ENCODE measurements at places on chromosomes 3 and 15.

DNA sequence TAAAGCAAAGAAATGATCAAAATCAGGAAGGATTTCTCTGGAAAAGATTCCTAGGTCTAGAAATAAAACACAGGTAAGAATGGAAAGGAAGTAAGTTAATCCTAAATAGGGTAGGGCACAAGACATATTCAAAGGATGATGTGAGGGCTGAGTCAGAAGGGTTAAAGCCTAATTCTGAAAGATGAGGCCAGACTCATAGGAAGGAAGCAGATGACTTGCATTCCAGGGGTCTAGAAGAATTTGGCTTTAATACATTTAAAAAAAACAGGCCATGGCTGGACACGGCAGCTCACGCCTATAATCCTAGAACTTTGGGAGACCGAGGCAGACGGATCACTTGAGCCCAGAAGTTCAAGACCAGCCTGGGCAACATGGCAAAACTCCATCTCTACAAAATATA is 3.2 kb downstream of the SSR3 start:
- peak; percentile 89 for DNase-seq

DNA sequence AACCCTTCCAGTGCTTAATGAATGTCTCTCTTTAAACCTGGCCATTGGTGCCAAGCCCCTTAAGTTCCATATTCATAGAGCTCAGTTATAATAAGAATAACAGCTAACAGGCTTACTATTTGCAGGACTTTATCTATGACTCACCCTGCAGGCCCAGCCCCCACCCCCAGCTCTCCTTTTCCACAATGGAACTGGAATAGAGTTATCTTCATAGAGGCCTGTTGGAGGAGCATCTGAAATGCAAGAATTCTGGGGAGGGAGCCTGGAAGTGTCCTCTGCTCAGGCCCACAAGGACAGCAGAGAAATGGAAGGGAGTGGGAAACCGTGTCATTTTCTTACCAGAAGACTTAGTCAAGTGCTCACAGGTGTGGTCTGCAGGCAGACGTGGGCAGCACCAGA is 52.8 kb downstream of the SEMA5B start:
- peak; percentile 64 for DNase-seq

DNA sequence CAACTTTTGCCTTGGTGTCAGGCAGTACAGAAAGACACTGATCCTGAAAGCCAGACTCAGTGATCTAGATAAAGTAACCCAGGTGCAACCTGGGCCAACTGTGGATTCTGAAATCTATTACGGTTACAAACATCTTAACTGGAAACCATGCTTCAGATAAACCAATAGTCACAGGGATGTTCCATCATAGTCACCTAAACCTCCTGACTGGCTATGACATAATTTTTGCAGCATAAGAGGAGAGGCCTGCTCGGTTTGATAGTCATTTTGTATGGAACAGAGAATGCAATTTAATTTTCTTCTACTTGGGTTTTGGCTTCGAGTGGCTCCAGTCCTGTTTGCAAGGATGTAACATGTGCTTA is 3.7 kb downstream of the SLCO3A1 start:
- DNase-seq: no peak

DNA sequence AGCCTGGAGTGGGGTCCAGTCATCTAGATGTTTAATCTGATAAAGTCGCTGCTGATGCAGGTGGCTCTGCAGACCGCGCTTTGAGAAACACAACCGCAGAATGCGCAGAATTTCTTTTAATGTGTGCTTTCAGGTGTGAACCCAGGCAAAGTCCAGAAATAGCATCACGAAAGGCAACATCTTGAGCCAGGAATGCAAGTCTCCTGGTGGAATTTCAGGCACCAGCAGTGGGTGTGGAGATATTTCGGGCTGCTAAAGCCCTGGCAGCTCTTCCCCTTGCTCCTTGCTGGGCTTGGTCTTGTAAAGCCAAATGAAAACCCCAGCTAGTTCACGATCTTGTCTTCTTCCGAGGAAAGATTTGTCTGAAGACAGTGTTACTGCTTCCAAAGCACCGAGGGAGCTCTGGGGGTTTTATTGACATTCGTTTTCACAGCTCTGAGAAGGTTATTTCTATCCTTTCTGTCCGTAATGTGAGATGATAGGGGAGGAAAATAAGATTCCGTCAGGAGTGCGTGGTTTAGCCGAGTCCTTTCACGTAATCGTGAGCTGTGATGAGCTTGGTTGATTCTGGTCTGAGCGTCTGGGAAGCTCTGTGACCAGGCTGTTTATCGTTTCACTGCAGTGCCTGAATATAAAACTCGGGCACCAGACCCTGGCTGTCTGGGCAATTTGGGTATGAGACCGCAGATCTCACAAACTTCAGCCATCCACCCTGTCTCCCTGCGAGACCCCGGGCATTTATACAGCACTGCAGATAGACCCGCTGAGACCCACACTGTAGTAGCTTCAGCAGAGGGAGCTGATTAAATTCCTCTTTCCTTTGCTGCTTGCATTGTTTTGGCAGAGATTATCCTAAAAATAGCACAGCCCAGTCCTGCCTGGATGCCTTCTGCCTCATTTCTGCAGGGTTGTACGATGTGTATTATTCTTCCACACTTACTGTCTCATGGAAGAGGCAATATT is 67.0 kb upstream of the SLC25A26 start:
- peak; percentile 48 for DNase-seq

DNA sequence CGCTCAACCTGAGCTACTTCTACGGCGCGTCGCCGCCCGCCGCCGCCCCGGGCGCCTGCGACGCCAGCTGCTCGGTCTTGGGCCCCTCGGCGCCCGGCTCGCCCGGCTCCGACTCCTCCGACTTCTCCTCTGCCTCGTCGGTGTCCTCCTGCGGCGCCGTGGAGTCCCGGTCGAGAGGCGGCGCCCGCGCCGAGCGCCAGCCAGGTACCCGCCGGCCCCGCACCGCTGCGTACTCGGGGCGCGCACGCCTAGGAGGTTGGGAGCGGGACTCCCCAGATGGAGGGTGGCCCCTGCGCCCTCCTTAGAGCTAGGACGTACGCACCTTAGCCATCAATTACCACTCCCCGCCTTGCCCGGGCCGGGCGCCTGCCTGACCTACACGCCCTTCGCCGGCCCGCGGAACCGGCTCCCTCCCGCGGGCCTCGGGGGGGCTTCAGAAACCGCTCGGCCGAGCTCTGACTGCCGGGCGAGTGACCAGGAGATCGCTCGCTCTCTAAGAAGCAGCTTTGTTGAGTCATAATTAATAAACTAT is 466 bp downstream of the NFKBIZ start:
- peak; percentile 36 for DNase-seq

DNA sequence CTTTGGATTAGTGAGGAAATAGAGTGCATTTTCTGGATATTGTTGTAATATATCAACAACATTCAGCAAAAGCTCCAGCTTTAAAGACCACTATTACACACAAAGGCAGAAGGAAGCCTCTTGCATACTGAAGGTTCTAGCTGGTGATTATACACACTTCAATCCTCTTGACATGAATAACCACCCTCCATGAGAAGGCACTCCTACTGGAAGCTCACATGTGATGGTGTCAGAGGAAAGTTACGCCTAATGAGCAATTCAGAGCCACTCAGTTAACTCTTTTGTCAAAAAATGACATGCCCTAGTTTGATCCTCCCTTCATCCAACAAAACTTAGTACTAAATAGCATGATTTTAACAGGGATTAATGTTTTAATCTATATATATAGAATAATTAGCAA is 124.6 kb upstream of the LYSMD4 start:
- DNase-seq: no peak

DNA sequence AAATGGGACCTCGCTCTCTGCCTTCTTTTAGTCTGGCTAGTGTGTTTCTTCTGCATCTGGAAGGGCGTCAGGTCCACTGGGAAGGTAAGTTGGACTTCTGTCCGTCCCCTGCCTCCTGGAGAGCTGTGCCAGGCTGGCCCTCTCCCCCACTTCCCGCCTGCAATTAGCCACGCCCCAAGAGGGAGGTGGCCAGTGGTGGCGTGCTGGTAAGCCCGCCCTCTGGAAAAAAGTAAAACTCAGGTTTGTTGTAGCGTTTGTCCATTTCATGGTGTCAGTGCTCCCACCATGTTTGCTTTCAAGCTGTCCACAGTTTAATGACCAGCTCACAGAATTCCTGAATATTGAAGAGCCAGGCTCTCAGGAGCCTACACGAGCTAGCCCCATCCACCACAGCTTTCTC is 55.6 kb downstream of the SLC6A6 start:
- no peak for DNase-seq

DNA sequence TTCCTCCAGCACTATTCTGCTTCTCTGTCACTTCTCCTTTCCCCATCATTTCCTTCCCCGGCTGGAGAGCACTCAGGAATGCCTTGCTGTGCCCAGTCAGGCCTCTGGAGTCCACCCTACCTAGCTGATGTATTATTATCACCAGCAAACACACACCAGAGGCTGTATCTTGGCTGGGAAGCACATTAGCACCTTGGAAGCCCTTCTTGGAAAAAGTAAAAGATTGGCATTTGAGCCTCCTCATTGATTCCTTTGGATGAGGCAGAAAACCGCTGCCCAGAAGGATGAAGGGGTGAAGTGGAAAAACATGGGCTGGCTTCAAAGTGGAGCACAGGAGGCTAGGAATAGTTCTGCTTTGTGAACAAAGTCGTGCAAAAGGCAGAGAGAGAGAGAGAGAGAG is 244.3 kb downstream of the RPLP1 start:
- no peak for DNase-seq

- no peak for DNase-seq
These were observed 140.0 kb downstream of the PLOD2 start for GRCh38 chr3:146020969-146021368.

DNA sequence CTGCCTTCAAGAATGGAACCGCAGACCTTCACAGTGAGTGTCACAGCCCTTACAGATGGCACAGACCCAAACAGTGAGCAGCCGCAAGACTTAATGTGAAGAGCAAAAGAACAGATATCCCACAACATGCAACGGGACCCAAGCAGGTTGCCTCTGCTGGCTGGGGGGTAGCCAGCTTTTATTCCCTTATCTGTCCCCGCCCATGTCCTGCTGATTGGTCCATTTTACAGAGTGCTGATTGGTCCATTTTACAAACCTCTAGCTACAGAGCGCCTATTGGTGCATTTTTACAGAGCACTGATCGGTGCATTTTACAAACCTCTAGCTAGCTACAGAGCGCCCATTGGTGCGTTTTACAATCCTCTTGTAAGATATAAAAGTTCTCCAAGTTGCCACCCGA is 102.0 kb upstream of the IGF1R start:
- DNase-seq: no peak

DNA sequence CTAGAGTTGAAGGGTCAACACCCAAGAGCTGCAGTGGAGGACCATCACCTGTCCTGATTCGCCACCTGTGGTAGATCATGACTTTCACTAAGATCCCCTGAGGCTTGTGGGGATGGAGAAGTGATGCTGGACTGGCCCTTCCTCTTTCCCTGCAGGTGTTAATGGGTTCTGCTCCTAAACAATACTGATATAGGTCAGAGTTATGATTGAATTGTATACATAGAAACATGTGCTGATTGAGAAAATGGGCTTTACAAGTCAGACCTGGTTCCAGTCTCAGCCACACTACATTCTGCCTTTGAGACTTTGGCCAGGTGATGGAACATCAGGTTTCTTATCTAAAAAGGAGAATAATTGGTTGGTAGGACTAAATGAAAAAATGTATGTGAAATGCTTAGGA is 418.9 kb upstream of the TPRG1 start:
- no peak for DNase-seq

DNA sequence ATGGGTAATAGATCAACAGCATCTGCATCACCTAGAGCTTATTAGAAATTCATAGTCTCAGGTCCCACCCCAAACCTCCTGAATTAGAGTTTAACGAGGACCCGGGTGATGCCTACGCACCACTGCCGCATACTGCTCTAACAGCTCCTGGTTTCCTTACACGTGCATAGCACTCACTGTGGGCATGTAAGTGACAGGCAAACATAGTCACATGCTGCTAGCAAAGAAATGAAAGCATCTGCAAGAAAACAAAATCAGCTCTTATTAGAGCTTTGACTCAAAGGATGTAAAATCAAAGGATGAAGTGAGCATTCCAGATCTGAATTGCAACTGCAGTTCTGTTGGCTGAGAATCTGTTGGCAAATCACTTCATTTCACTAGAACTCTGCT is 19.1 kb upstream of the RIOX2 start:
- DNase-seq: no peak

DNA sequence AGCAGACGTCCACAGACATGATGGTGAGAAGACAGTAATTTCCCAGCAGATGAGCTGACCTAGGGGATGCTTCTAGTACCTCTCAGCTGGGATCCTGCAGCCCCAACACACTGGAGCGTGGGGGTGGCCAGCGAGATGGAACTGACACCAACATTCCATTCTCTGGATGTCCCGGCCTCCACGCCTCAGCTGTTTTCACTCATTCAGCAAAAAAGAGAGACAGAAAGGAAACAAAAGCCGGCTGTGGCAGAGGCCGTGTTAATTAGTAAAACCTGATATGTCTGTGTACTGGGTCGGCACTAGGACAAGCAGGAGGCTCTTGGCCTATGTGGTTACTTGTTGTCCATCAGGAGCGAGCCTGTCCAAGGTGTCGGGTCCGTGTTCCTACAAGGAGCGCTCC is 82.6 kb upstream of the MYZAP start:
- DNase-seq: peak; percentile 48

DNA sequence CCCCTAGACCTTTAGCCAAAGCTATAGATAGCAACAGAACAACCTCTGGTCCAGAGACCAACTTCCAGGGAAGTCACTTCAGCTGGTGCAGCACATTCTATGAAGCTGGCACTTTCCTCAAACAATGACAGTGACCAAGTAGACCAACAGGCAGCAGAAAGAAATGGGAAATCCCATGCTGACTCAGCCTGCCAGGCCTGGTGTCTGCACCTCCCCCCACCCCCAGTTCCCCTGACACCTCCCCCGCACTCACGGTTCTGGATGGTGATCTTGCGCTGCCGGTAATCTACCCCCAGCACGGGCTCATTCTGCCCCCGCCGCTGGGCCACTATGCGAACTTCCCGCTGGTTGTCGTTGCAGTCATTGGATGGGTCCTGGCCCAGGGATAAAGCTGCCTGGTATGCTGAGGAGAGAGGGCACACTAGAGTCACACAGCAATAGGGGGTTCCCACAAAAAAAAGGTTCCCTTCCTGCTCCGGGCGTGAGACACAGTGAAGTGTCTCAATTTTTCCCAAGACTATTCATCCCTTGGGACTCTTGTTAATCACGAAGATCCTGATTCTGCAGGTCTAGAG is 17.0 kb downstream of the ILDR1 start:
- DNase-seq: no peak

- peak; percentile 4 for DNase-seq
These were observed 712 bp downstream of the RTF1 start for GRCh38 chr15:41417418-41418195.

- no peak for DNase-seq
These were observed 524.4 kb downstream of the NSUN3 start for GRCh38 chr3:94587291-94587690.

DNA sequence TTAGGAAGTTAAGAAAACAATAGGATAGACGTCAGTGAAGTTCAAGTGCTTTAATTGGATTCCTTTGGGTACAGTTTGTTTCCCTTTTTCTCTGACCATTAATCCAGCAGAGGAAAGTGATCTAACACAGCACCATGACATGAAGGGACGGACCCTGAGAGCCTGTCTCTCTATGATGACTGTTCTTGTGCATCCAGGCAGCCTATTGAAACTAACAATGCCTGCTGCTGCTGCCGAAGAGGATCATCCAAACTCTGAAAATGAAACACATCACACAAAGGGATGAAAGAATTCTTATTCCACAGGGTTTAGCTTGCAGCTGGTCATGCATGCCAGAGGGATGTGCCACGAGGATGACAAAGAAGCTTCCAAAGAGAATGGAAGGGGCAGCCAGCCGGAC is 75.5 kb downstream of the ZBTB20 start:
- peak; percentile 70 for DNase-seq
